ENCODE measurements at places on chromosomes 6 and 20.

DNA sequence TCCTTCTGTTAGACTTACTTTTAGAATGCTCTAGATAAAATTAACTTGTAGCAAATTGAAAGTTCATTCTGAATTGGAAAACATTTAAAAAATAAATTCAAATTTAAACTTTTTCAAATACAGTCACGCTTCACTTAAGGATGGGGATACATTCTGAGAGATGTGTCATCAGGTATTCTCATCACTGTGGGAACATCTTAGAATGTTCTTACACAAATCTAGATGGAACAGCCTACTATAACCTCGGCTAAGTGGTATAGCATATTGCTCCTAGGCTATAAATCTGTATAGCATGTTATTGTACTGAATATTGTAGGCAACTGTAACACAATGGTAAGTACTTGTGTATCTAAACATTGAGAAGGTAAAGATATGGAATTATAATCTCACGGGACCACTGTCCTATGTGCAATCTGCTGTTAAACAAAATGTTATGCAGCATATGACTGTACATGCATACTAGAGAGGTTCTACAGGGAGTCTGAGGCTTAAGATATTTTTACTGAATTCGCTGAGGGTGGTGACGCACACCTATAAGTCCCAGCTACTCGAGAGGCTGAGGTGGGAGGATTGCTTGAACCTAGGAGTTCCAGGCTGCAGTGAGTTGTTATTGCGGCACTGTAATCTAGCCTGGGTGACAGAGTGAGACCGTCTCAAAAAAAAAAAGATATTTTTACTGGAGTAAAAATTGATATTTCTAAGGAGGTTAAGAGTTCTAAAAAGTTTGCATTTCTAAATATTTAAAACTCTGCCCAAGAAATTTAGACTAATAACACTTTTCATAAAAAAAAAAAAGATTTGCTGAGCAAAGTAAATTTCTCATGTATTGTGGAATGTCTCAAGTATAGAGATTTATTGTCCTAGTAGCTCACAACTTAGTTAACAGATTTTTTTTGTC lies 87.3 kb upstream of the TULP1 start:
- DNase-seq: no peak

- DNase-seq: no peak
Measured at GRCh38 chr20:18712882-18713281, 100.7 kb upstream of the SCP2D1 start.

DNA sequence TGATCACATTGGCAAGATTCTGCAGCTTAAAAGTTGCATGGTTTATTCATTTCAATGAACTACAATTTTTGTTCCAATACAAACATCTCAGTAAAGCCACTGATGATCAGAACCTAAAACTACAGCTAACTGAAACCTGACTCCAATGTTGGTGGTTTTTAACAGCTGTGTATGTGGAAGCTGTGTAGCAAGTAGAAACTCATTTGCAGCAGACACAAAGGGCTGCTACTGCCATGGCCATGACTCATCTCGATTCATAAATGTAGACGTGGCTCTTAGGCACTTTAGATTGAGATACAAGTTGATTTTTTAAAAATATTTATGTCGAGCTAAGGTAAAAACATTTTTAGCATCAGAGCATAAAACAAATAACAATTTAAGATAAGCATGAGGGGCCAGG lies 19.5 kb upstream of the MAP3K4 start:
- DNase-seq: no peak

- DNase-seq: no peak
Measured at GRCh38 chr6:167560673-167561569, 236.0 kb downstream of the TTLL2 start.

DNA sequence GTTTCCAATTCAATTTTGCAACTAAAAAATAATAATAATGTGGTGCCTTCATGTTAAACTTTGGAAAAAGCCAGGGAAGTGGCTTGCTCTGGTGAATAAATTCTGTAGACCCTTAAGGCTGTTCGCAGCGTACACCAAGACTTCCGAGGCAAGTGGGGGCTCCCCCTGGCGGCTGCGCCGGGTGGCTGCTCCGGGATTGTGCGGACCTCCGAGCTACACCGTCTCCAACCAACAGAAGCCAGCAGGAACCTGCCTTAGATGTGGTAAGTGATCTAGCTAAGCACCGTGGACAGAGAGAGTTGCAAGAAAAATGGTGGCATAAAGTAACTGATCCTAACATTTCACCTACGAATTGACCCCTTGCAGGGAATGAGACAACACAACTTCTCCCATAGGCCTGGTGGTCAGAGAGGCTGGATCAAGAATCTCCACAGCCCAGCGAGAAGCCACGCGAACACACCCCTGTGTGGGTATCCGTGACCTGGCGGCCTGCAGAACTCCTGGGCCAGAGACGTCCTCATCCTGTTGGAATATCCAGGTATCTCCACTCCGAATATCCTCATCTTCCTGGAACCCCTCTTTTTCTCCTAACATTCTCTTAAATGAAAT lies 69.6 kb downstream of the TBXT start:
- DNase-seq: peak; percentile 62

- no peak for DNase-seq
Measured at GRCh38 chr6:168890981-168891365, 362.7 kb downstream of the THBS2 start.

DNA sequence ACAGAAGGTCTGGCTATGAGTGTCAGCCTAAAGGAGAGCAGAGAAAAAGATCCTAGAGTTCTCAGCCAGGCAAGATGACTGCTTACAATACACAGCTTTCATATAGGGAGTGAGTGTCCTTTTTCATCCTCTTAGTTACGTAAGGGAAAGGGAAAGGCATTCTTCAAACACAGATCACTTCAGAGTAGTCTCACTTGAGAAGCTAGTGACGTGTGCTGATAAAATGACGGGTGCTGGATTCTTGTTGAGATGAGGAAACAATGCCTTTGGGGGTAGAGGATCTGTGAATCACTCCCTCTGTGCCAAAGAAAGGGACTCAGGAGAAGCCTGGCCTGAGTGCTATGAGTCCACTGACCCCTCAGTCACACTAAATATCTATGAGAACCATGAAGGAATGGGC lies 117.3 kb downstream of the QRSL1 start:
- DNase-seq: no peak

- no peak for DNase-seq
Measured at GRCh38 chr6:44043479-44044153, 83.6 kb downstream of the MRPL14 start.

DNA sequence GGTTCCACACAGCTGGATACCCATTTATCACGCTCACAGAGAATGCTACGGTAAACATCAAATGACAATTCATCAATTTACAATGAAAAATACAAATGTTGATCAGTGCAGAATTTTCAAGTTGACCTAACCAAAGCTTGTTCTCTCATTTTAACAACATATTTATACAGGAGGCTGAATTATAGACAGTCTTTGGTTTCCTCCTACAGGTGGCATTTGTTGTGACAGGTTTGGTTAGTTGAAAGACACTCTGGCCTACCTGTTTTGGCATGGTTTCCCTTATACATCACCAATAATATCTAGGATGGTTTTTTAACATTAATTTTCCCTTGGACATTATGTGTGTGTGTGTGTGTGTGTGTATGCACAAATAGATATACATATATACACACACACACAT lies 642.5 kb upstream of the MMS22L start:
- DNase-seq: no peak

- DNase-seq: no peak
Measured at GRCh38 chr6:43968110-43968965, 158.9 kb downstream of the MRPL14 start.

DNA sequence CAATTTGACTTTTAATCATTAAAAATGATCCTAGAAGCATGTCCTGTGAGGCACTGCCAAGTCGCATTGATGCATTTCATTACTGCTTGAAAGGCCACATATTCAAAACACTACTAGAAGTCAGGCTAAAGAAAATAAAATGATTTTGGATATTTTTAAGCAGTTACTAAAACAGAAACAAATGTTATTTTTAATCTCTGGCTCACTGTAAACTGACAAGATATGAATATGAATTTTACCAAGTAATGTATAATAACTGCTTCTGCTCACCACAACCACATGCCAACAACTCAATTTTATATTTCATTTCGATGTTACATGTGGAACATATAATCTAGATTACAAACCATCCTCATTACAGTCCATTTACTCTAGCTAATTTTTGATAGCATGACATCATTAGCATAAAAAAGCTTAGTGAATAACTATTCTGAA lies 90.6 kb downstream of the ATXN1 start:
- DNase-seq: no peak

DNA sequence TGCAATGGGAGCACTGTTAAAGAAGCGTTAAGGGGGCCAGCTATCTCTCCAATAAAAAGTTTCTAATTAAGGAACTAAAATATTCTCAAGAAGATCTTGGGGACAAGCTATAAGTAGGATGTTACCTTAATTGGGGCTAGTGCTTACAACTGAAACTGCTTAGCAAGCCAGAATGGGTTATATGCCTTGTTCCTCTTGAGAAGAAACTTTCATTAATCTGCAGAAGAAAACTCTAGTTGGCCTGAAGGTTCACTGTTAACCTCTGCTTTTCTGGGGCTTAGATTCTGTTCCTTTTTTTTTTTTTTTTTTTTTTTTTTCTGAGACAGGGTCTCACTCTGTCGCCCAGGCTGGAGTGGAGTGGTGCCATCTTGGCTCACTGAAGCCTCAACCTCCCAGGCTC lies 82.2 kb downstream of the BACH2 start:
- DNase-seq: no peak

GRCh38 chr20:44081476-44081875 lies 105.5 kb downstream of the JPH2 start:
- no peak for DNase-seq

- DNase-seq: no peak
Measured at GRCh38 chr20:40604416-40604815, 84.6 kb downstream of the MAFB start.

- peak; percentile 73 for DNase-seq
Measured at GRCh38 chr20:21505810-21506530, 7.9 kb downstream of the NKX2-2 start.

DNA sequence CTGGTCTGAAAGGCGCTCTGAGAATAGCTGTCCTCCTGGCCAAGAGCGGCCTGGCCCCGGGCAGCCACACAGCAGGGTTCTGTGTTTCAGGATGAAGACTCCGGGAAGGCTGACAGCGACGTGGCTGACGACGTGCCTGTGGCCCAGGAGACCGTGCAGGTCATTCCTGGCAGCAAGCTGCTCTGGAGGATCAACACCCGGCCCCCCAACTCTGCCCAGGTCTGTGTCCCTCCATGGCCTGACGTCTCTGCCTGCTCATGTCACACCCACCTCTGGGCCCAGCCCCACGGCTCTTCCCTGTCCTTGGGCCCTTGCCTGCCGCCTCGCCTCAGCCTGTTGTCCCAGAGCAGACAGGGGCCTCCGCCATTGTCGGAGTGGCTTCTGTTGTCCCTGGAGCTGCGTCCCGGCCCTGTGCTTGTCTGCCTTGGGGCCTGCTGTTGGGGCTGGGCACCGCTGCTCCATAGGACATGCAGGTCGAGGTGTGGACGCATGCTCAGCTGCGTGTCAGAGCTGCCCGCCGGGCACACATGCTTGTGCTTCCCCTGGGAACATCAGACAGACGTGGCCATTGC lies 16.2 kb upstream of the ADRM1 start:
- no peak for DNase-seq

DNA sequence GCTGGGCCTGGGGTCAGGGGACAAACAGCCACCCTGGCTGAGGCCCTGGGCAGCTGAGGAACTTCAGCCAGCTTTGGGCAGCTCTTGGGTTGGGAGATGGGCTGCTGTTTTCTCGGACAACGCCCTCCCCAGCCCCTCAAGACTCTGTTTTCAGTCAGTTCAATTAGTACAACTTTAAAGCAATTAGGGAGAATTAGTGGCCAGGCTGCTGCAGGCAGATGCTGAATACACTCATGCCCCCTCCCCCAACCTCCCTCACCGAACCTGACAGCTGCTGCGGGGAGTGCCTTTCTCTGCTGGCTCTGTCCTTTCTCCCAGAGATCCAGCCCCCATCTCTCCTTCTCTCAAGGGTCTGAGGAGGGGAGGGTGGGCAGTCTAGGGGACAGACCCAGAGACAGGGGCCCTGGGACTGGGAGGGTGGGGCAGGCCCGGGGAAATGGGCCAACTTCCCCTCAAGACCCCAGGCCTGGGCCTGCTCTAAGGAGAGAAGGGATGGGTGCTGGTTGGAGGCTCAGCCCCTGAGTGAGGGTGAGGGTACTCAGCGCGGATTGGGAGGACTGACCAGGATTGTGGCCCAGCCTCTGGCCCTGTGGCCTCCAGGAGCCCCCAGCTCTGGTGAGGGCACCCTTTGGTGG lies 17.8 kb upstream of the MYT1 start:
- DNase-seq: no peak

GRCh38 chr6:6366803-6367202 lies 46.3 kb upstream of the F13A1 start:
- DNase-seq: no peak

GRCh38 chr20:46798430-46798829 lies 89.0 kb downstream of the SLC2A10 start:
- no peak for DNase-seq

DNA sequence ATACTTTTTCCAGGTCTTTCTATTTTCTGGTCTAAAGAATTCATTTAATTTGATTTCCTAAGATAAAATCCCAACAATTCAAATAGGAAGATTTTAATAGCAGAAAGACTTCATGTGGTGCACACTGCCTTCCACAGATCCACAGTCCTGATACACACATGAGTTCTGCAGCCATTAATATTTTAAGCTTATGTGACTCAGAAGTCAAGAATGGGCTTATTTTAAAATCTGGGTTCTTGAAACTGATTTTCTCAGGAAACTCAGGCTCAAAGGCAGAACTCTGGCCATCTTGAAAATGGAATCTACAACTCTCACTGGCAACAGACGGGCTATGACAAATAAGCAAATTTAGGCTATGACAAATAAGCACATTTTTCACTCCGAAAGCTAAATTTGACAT lies 88.2 kb downstream of the COL12A1 start:
- no peak for DNase-seq

- no peak for DNase-seq
Measured at GRCh38 chr6:106087548-106088325, 1.6 kb downstream of the PRDM1 start.

DNA sequence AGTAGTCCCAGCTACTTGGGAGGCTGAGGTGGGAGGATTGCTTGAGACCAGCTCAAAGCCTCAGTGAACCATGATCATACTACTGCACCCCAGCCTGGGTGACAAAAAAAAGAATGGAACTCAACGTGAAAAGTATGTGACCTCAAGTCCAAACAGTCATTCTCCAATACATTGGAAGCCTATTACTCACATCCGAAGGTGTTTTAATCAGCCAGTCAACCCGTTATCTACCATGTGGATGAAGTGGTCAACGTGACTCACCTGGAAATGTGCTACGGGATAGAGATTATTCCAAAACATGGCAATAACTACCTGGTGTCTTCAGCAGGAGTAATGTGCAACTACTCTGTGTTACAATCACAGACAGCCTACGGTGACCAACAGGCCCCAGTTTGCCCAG lies 85.8 kb upstream of the TOP1 start:
- DNase-seq: no peak

DNA sequence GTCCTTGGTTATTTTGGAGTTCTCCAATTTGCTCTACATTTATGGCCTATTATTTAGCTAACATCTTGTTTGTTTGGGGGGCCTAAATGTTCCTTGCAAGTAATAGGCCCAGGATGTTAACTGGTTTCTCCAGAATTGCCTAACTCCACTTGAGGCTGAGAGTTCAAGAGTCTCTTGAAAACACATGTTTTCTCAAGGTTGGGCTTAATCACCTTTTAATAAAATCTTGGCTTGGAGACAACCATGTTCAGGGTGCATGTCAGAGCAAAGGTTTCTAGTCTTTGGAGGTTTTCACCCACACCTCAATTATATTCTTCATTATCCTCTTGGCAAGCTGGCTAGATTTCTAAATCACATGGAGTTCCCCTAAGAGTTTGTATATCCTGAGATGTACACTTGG lies 54.2 kb downstream of the KLHL31 start:
- DNase-seq: no peak

GRCh38 chr6:95448208-95448607 lies 129.1 kb upstream of the MANEA start:
- no peak for DNase-seq

All from ACHN (cell line).